ENCODE measurements at places on chromosomes 6 and 20.
A peak's percentile ranks its signal among the peaks of the same experiment; 100 is the strongest.

DNA sequence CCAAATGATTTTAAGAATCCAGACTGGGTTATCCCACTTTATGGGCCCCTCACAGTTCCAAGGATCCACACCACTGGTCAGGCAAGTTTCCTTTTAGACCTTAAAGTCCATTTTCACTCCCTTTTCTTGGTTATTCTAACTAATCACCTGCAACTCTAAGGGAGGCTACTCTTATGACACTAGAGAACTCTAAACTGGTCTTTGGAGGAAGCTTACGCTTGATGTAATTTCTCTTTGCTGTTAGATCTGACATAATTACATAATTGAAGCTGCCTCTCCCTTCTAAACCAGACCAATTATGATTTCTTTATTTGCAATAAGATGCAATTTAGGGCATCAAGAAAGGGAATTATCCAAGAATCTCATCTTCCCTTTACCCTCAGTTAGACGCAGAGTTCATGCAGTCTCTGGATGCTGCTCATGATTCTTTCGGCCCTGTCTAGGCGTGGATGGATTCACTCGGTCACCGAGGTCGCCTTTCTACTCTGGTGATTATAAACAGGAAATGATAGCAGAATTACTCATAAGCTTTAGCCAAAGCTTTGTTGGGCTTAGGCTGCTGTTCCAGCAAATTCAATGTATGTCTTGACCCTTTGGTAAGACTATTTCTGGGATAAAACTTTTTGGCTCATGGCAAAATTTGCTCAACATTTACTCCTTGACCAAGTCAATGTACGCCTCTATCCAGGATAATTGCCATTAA, 166.4 kb upstream of the PRND start:
- no peak for DNase-seq

DNA sequence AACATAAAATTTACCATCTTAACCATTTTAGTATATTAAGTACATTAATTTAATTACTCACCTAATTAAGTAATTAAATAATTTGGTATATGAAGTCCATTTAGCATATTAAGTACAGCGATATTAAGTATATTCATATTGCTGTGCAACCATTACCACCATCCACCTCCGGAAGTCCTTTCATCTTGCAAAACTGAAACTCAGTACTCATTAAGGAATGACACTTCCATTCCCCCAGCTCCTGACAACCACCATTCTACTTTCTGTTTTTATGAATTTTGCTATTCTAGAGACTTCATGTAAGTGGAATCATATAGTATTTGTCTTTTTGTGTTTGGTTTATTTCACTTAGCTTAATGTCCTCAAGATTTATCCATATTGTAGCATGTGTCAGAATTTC, 61.1 kb upstream of the GTSF1L start:
- DNase-seq: no peak

DNA sequence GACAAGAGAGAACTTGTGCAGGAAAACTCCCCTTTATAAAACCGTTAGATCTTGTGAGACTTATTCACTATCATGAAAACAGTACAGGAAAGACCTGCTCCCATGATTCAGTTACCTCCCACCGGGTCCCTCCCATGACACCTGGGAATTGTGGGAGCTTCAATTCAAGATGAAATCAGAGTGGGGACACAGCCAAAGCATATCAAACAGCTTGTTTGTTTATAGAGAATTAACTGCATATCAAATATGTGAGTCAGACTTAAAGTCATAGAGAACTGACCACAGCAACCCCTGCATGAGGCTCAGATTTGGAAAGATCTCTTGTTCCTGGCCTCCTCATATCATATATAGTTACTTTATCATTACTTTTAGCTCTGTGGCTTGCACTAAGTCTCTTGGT, 29.1 kb upstream of the HDAC2 start:
- no peak for DNase-seq

DNA sequence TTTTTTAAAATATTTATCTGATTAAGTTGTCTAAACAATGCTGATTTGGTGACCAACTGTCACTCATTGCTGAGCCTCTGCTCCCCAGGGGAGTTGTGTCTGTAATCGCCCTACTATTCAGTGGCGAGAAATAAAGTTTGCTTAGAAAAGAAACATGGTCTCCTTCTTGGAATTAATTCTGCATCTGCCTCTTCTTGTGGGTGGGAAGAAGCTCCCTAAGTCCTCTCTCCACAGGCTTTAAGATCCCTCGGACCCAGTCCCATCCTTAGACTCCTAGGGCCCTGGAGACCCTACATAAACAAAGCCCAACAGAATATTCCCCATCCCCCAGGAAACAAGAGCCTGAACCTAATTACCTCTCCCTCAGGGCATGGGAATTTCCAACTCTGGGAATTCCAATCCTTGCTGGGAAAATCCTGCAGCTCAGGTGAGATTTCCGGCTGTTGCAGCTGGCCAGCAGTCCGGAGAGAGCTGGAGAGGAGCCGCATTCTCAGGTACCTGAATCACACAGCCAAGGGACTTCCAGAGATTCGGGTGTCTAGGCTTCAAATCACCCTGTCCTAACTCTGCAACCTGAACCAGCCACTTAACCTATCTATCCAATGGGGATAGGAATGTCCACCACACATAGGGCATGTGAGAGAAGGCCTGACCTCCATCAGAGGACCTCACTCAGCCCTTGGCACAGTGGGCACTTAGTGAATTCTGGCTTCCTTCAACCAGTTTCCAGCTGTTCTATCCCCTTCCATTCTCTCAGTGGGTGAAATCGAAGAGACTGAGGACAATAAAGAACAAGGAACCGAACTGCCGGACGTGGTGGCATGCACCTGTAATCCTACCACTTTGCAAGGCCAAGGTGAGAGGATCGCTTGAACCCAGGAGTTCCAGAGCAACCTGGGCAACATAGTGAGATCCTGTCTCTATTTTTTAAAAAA, 3.1 kb downstream of the TNF start:
- DNase-seq: peak; percentile 38

DNA sequence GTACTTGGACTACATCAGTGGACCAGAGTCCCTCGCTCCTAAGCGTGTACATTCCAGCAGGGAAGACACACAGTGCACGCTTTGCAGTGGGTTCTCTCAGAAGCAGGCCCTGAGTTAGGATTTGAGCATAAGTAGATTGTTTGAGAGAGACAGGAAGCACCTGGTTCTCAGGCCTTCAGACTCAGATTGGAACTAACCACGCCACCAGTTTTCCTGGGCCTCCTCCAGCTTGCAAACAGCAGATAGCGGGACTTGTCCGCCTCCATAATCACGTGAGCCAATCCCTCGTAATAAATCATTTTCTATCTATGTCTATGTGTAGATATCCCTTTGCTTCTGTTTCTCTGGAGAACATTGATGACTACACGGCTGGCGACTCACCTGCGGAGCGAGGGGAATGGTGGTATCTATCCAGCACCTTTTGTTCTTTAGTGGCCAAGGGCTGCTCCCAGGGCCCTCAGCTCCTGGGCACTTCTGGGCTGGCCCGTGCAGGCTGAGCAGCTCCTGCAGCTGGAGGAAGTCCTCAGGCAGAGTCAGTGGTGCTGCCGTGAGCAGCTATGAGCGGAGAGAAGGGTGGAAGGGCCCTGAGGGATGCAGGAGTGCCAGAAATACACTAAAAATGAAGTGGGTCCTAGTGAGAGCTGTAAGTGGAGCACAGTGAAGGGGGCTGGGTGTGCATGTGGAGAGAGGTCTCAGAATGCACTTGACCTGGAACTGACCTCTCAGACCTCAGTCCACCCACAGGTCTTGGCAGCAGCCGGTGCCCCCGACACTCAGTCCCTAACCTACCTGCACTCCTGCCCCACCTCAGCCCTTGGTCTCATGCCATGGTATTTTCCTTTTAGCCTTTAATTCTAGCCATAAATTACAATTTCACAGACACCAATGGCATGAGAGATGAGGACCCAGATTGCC, 76.9 kb downstream of the STK35 start:
- DNase-seq: no peak

DNA sequence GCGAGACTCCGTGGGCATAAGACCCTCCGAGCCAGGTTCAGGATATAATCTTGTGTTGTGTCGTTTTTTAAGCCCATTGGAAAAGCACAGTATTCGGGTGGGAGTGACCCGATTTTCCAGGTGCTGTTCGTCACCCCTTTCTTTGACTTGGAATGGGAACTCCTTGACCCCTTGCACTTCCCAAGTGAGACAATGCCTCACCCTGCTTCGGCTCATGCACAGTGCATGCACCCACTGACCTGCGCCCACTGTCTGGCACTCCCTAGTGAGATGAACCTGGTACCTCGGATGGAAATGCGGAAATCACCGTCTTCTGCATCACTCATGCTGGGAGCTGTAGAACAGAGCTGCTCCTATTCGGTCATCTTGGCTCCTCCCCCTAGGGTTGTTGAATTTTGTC, 307.7 kb upstream of the DEFB115 start:
- DNase-seq: no peak

DNA sequence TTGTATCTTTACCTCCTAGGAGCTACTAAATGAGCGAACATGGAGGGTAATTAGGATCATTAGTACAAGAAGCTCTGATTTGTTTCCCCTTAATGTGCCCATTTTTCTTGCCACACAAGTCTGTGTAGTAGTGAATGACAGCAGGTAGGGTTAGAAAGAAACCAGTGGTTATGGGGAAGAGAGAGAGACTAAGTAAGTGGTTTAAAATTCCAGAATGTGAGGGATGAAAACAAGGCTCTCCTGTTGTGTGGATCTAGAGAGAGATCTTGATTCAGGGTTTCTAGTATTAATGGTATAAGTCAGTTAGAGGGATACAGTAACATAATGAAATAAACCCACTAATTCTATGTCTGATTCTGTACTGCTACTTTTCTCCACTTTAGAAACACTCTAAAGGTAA, 22.7 kb downstream of the STXBP5 start:
- DNase-seq: no peak

- DNase-seq: no peak
Measured at GRCh38 chr20:13142143-13142542, 78.9 kb upstream of the ISM1 start.

- no peak for DNase-seq
Measured at GRCh38 chr20:51579137-51579536, 36.6 kb upstream of the NFATC2 start.

DNA sequence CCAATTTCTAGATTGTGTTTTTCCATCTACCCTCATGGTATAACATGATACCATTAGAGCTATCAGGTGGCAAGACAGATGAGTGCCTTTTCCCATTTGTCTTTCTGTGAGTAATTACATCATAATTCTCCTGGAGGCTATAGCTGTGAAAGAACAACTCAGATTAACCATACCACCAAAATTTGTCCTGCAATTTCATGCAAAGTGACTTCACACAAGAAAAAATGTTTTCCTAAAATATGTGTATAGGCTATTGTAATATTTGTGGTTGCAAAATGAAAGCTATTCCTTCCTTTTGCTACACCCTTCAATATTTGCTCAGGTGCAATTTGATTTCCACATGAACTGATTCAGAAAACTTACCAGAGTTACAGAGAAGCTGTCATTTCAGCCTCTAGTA, 547.7 kb upstream of the ID4 start:
- no peak for DNase-seq

- DNase-seq: no peak
Measured at GRCh38 chr6:30913721-30914075, 340 bp upstream of the VARS2 start.

- DNase-seq: no peak
Measured at GRCh38 chr6:150527100-150527499, 72.6 kb upstream of the PLEKHG1 start.

DNA sequence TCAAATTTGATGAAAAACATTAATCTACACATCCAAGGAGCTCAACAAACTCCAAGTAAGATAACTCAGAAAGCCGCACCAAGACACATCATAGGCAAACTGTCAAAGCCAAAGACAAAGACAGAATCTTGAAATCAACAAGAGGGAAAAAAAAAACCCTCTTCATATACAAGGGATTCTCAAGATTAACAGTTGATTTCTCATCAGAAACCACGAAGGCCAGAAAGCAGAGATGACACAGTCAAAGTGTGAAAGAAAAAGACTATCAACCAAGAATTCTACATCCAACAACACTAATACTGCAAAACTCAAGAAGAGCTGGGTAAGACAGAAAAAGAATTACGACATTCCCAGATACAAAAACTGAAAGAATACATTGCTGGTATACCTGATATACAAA, 73.8 kb downstream of the CDK19 start:
- no peak for DNase-seq

DNA sequence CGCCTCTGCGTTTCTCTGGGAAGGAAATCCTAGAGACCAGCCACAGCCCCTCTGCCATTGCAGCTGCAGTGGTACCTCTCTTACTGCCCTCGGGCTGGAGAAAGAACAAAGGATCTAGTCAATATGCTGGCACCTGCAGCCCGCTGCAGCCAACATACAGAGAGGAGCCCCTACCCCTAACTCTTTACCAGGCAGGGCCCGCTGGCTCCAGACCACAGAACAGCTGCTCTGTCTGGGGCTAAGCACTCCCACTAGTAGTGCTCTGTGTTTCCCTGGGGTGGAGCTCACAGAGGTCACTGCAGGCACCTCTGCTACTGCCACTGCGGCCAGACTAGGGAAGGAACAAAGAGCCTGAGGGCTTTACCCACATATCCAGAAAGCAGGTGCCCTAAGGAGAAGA, 93.8 kb upstream of the IMPG1 start:
- DNase-seq: no peak

GRCh38 chr6:143009851-143010250, 50.8 kb upstream of the AIG1 start:
- no peak for DNase-seq

GRCh38 chr6:40538556-40538955, 48.6 kb downstream of the LRFN2 start:
- DNase-seq: no peak

- no peak for DNase-seq
Measured at GRCh38 chr20:62646851-62647520, 4.7 kb downstream of the SLCO4A1 start.

DNA sequence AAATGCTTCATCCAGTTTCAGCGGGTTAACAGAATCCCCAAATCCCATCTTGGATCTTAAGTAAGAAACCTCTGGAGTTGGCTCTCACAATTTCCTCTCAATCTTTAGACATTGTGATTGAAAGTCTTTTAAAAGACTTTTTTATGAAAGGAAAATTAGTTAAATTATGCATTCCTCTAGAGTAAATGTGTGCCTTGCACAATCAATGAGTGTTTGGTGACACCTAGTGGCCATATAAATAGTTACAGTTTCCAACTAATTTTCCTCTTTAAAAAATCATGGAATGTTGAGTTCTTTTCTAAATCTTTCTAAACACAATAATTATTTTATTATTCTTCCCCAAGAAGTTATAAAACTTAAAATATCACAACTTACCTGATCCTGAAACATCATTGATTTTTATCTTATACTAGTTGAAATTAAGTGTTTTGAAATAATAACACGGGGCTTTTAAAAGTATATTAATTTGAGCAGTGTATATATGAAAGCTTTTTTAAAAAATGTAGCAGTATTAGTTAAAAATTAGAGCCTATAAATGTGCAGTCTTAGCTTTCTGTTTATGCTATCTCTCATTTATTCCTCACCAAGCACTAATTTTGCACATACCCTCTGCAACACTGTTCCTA, 66.4 kb downstream of the PKHD1 start:
- no peak for DNase-seq

GRCh38 chr6:11324453-11325015, 92.1 kb upstream of the NEDD9 start:
- no peak for DNase-seq

DNA sequence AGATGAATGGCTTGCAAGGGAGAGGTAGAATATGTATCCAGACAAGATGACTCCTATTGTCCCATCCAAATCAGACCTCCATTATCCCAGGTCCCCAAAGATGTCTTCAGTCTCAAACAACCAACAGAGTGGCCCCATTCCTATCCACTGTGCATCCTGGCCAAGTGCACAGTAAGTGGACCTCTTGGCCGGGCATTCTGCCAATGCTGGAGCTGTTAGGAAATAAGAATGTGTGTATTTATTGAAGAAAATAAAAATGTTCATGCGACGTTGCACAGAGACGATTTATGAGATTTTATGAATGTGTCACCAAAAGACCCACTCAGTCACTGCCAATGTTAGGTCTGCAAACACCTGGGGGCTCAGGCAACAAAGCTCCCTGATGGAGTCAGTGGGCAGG, 196.0 kb downstream of the MAFB start:
- no peak for DNase-seq
